Stimulated activated CD4-positive, alpha-beta T cell treated with anti-CD3 and anti-CD28 coated beads, Interleukin-4, amount 100 ng/mL, for 4 hours (primary cell): ENCODE measurements at places on chromosomes 12 and 14.

- DNase-seq, result no peak
Measured at GRCh38 chr14:78292003-78292402, 121.8 kb downstream of the NRXN3 start.

- DNase-seq, result no peak
Measured at GRCh38 chr14:99234355-99234754, 37.6 kb downstream of the BCL11B start.

DNA sequence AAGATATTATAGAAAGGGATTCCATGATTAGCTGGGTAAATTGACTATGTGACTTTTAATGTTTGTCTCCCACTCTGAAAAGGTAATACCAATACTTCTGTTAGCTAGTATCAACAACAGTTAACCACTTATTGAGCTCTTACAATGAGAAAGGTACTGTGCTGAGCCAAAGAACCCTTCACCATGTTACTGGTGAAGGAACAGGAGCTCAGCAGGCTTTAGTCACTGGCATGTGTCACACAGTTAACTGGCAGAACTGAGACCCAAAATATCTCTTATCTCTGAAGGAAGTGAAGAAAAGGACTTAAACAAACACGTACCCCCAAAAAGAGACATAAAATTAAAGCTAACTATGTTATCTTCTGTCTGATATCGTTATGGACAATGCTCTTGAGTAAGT is 170.6 kb downstream of the MED13L start:
- DNase-seq, result no peak

GRCh38 chr12:132858718-132859266 is 28.6 kb downstream of the CHFR start:
- no peak for DNase-seq

- no peak for DNase-seq
Measured at GRCh38 chr12:116071555-116072230, 205.8 kb downstream of the MED13L start.

DNA sequence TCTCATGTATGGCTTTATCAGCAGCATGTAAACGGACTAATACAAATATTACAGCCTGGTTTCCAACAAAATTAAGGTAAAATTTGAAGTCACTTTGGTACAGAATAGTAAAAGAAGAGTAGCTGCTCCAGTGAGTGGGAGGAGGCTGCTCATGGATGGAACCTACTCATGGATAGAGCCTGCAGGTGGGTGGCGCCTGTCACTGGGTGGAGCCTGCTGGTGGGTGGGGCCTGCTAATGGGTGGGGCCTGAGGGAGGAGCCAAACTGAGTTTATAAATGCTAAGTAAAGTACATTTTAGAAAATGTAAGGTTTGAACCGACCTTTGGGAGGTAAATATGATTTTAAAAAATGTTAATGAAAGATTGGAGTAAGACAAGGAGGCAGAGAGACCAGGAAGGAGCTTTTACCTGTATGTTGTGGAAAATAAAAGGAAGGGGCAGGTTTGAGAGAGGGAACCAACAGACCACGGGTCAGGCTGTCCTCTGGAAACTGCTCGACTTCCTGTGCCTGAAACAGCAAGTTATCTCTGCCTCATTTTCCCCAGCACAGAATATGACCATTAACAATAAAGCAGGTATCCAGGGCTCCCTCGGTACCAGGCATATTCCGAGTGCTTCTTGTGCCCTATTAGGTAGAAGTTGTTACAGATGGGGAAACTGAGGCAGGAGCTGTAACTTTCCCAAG is 55.9 kb upstream of the SEL1L start:
- DNase-seq, result no peak

DNA sequence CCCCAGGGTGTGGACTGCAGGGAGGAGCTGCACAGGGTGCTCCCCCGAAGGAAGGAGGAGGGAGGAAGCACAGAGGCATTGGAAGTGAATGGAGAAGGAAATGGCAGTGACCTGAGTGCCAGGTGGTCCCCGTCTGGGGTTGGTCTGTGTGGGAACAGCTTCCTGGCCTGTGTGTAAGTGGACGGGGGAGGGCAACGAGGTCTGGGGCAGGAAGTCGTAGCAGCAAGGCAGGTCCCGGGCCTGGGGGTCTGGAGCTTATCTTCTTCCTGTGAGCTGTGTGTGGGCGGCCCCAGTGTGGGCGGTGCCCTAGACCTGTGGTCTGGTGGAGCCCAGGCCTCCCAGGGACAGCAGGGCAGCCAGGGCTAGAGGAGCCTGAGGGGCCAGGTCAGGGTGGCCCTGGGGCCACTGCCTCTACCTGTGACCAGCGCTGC is 382.1 kb downstream of the TMEM121 start:
- DNase-seq, result no peak

- no peak for DNase-seq
Measured at GRCh38 chr14:51776102-51776894, 84.1 kb upstream of the GNG2 start.

DNA sequence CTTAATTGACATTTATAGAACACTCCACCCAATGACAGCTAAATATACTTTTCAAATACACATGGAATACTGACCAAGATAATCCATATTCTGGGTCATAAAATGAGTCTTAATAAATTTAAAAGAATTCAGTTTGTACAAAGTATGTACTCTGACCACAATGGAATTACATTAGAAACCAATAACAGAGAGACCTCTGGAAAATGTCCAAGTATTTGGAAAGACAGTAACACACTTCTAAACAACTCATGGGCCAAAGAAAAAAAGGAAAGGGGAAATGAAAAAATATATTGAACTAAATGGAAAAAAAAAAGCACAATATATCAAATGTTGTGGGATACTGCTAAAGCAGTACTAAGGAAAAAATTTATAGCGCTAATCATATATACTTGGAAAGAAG is 52.0 kb downstream of the CRACR2A start:
- DNase-seq, result no peak

- DNase-seq, result no peak
Measured at GRCh38 chr14:24861083-24861630, 188.8 kb downstream of the STXBP6 start.
